ENCODE measurements at places on chromosomes 2 and 18.

- no peak for DNase-seq
These were observed 43.3 kb downstream of the EIF5B start for GRCh38 chr2:99380376-99381010.

- DNase-seq: no peak
These were observed 43.2 kb upstream of the ACAA2 start for GRCh38 chr18:49856496-49856895.

DNA sequence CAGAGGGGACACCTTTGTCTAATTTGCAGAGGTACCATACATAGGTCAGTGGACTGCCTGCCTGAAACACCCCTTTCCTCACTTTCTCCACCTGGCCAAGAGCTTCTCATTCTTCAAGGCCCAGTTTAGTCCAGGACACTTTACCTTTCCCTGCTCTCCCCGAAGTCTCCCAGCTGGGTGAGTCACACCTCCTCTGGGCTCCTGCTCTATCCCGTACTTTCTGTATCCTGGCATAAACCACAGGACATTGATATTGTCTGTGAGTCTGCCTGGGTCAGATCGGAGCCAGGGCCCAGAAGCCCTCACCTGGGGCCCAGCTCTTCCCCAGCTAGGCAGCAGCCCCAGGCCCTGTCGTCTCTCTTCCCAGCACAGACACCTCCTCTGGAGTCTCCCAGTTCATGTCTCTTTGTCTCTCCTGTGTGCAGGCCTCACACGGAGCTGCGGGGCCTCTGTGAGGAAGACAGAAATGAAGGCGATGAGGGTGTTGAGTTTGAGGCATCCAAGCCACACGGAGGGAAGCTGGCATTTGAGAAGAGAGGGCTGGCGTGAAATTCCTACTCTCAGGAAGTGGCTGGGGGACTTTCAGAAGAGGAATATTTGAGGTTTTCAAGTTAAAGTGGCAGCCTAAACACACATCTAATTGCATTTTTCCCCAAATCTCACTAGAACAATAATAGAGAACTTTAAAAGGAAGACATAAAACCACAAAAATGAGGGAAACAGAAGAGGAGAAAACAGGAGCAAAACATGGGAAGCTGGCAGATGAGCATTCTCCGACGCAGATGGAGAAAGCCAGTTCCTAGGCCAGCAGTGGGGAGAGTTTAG is 79.6 kb upstream of the LAPTM4A start:
- no peak for DNase-seq

GRCh38 chr2:70887550-70888246 is 48.0 kb upstream of the ATP6V1B1 start:
- DNase-seq: no peak

DNA sequence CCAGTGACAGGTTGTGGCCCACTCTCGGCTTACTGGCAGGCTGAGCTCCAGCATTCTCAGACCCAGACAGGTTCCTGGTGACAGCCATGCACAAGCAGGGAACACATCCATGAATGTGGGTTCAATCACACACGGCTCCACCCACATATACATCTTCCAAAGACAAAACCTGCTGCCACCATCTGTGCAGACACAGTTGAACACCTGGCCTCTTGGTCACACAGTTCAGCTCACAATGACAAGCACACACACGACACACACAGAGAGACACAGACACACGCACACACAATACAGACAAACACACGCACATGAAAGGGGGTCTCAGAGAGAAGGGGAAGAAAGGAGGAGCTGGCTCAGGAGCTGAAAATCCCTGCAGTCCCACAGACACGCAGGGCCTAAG is 32.1 kb upstream of the PTMA start:
- no peak for DNase-seq

- no peak for DNase-seq
These were observed 44.7 kb downstream of the TANC1 start for GRCh38 chr2:159013103-159013502.

DNA sequence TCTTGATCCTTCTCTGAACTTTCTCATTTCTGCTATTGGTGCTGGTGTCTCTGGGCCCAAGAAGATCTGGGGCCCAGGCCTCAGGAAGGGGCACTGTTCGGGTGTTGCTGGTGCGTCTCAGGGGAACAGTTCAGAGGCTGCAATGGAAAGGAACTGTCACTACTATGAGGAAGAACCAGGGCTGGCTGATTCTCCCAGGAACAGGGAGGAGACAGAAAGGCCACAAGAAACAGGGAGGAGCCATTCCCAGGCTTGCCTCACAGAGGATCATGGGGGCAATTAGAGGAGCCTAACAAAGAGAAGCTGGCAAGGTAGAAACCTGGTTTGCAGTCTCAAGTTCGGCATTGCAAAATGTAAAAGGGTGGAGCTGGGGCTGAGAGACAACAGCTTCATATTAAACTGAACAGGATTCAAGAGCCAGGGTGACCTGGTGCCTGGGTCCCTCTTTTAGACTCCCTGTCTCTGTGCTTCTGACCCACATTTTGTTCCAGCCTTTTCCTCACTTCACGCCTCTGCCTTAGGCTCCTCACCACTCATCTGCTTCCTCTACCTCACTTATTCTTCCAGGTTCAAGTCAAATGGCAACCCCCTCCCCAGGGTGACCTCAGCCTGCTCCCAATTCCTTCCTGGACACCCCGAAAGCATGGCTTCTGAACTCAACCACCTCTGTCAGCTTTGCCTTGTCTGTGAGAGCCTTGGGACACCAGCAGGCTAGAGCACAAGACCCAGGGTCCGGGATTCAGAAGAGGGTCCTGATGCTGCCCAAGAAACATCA is 58.4 kb downstream of the GYPC start:
- no peak for DNase-seq

- DNase-seq: no peak
These were observed 1098.2 kb upstream of the FANCL start for GRCh38 chr2:59339121-59339836.

GRCh38 chr2:214503568-214503967 is 92.7 kb downstream of the VWC2L start:
- no peak for DNase-seq

- DNase-seq: no peak
These were observed 199.9 kb downstream of the BCL2 start for GRCh38 chr18:63119647-63120046.

DNA sequence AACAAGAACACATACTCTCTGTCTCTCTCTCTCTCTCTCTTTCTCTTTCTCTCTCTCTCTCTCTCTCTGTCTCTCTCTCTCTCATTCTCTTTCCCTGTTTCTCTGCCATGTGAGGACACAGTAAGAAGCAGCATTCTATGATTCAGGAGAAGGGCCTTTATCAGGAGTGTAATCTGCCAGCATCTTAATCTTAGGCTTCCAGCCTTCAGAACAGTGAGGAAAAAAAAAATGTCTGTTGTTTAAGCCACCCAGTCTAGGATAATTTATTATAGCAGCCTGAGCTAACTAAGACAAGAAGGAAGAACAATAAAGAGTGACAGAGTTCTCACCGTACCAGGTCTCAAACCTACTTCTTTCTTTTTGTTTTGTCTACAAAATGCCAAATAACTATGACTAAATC is 399.4 kb downstream of the SOCS6 start:
- no peak for DNase-seq

DNA sequence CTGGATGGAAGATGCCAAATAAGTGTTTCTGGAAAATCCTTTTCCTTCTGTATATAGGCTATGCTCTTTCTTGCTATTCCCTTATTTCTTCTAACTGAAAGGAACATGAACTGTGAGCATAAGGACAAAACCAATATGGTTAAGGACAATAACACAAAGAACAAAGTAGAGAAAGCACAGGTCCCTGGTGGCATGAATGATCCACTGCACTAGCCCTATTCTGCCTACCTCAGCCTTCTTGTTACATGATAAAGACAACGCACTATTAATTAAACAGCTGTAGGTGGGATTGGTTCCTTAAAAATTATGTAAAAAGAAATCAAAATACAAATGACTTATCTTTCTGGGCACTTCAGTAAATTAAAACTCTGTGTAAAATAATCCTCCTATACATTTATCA is 1.9 kb upstream of the WDR75 start:
- no peak for DNase-seq

DNA sequence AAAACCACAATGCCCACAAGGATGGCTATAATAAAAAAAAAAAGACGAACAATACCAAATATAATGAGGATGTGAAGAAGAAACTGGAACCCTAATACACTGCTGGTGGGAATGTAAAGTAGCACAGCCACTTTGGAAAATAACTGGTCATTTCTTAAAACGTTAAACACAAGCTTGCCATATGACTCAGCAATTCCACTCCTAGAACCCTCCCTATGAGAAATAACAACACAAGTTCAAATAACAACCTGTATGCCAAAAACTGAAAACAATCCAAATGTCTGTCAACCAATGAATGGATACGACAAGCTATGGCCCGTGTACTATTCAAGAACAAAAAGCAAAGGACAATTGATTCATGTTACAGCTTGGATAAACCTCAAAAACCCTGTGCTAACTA is 7.0 kb upstream of the ALPK2 start:
- DNase-seq: peak; percentile 71

DNA sequence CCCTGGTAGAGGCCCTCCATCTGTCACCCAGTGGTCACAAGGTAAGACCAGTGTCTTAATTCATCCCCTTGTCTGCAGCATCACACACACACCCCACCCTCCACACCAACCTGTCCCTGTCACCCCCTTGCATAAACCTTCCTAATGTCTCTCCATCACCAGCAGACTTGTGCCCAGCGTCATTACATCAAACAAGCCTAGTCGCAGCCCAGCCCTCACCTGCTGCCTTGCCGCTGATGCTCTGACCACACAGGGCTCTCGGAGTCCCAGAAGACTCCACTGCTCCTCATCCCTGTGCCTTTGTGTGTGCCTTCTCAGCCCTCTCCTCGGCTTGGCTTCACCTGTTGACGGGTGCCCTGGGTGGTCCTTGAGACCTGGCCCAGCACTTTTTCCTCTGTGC is 171.2 kb downstream of the GLI2 start:
- DNase-seq: no peak

DNA sequence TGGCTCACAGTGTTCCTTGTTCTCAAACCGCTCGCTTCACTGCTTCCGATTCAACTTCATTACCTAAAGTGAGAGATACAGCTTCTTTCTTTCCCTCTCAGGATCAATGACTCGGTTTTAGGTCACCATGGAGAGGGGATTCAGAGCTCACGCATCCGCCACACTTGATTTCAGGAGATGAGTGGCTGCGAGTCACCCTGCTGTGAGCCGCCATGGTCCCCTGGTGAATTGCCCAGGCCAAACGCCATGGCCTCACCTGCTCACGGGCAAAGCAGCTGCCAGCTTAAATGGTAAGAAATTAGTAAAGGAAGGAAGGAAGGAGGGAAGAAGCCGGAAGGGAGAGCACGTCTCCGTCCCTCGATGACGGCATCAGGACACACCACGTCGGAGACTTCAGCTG is 60.5 kb downstream of the ADNP2 start:
- no peak for DNase-seq

DNA sequence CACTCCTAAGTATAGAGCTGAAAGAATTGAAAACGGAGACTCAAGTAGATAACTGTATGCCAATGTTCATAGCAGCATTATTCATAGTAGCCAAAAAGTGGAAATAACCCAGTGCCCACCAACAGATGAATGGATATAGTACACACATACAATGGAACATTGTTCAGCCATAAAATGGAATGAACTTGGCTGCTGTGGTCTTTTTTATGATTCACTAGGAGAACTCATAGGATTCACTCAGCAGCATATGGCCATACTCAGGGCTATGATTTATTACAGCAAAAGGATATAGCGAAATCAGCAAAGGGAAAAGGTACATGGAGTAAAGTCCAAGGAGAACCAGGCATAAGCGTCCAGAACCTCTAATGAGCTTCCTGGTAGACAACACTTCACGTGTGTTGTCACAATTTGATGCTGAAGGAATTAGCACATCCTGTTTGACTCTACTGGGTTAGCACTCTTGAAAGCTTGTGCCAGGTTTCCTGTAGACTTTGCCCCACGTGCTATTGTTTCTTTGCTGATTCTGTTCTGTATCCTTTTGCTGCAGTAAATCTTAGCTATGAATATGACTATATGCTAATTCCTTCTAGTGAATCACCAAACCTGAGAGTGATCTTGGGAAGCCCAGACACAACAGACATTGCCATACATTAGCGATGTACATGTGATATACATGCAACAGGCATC is 15.7 kb downstream of the SPC25 start:
- no peak for DNase-seq

DNA sequence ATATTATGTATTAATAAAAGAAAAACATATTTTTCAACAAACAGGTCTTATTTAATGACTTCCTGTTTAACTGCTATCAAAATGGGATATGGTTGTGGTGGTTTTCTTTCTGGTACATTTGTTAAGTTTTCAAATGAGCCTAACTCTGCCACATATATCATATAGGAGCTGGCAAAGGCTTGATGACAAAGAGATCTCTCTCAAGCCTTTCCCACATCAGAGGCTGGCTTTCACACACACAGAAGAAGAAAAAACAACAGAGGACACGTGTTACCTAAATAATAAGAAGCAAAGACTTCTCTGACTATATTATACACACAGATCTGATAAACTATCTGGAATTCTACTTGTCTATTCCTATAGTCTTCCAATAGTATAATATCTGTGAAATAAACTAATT is 46.1 kb downstream of the CFAP36 start:
- DNase-seq: no peak

DNA sequence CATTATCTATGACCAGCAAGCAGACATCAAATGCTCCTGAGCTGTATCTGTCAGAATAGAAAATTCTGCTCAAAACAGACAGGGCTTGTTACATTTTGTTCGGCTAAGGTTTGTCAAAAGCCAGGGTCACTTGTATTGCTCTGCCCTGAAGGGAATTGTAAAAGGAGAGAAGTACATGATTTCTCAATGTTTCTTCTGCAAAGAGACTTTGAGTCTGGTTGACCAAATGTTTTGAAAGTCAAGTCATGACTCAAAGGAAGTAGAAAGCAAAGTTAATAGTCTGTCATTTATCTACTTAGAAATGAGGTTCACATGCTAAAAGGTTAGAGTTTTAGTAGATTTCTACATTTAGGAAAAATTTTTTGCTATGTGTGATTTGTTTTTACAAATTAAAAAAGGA is 1624.1 kb upstream of the ZEB2 start:
- DNase-seq: no peak

- no peak for DNase-seq
These were observed 124.5 kb downstream of the CNTNAP5 start for GRCh38 chr2:124149571-124149970.

DNA sequence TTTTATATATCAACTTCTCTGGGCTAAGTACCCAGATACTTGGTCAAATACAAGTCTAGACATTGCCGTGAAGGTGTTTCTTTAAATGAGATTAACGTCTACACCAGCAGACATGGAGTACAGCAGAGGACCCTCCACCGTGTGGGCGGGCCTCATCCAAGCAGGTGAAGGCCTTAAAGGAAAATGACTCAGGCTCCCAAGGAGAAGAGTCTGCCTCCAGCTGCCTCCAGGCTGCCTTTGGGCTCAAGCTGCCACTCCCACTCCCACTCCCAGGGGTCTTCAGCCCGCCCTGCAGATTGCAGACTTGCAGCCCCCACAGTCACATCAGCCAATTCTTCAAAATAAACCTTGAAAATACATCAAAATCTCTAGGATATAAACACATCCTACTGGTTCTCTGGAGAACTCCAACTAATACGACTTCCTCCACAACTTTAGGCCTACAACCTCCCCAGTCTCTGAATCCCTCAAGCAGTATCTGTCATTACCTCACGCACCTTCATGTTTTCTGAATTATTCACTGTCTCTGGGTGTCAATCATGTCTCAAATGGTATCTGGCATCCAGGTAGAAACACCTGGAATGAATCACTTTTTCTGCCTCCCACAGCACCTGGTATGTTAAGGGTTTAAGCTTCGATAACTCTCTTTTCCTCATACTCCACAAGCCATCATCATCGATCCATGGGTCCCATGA is 6.9 kb downstream of the ITGB1BP1 start:
- peak; percentile 97 for DNase-seq
